ENCODE measurements at places on chromosomes 2 and 18.

DNA sequence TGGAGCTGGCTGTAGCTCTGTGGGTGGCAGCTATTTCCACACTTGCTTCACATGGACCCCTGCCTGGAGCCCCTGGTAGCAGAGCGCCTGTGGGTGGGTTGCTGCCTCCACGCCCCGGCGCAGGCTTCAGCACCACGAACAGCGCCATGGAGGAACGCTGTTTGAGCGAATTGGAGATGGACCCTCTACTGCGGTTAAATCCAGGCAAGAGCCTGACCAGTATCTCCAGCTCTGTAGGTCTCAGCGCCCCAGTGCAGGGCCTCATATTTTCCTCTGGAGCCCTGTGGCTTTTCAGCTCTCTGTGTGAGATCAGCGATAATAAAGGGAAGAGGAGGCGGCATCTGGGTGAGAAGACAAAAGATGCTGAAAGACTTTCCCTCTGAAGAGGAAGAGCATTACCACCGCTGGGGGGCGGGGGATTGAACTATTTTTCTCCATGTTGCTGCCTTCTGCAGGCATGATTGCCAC is 12.0 kb downstream of the ONECUT2 start:
- no peak for DNase-seq

DNA sequence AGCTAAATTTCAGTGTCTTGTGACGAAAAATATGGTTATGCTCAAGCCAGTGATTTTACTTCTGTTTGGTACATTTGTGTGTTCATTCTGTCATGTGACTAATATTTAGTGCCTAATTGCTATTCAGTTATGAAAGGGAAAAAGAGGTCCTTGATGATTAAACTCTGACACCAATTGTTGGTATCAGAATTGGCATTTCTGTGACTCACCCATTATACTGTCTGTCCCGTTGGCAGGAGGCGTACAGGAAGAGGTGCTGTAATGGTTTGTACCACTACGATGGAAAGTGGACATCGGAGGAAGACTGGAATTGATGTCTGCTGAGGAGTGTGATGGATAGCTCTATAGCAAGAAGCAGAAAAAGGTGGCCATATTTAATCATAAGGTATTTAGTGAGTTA is 310.4 kb upstream of the CCDC68 start:
- DNase-seq, result no peak

DNA sequence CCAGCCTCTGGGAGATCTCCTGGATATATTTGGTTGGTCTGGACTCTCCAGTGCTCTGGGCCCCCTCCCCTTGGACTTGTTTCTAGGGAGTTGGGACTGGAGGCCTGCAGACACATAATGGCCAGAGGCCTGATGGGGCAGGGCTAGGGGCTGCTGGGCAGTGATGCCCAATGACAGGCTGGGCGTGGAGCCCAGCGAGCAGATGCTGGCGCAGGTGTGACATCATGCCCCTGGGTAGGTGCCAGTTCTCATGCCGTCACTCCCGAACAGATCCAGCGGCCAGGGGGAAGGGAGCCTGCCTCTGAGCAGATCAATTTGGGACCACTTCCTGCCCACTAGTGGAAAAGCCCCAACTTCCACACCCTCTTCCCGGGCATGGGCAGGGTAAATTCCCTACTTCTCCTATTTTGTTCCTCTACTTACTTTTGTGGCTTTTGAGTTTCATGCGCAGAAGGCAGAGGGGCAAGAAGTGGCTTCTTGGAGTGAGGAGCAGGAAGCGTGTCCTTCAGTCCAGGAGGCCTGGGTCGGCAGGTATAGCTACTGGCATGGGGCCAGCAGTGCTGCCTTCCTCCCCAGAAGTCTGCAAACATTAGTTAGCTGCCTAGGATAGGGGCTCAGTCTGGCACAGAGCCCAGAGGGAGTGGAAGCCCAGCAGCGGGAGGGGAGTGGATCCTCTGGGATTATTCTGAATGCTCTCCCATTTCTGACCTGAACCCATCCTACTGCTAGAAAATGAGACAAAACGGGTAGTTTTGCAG is 6.1 kb downstream of the MPV17 start:
- no peak for DNase-seq

GRCh38 chr2:172817411-172817810 is 81.8 kb downstream of the RAPGEF4 start:
- DNase-seq, result no peak

GRCh38 chr2:204361738-204362137 is 183.5 kb upstream of the PARD3B start:
- DNase-seq, result no peak

GRCh38 chr2:48711343-48711742 is 44.2 kb downstream of the LHCGR start:
- DNase-seq, result no peak

- no peak for DNase-seq
These were observed 64.7 kb downstream of the DGKD start for GRCh38 chr2:233418761-233419546.

- no peak for DNase-seq
These were observed 216.7 kb downstream of the TMEM163 start for GRCh38 chr2:134502104-134502503.

- no peak for DNase-seq
These were observed 61.4 kb downstream of the RPL31 start for GRCh38 chr2:101063352-101064124.

DNA sequence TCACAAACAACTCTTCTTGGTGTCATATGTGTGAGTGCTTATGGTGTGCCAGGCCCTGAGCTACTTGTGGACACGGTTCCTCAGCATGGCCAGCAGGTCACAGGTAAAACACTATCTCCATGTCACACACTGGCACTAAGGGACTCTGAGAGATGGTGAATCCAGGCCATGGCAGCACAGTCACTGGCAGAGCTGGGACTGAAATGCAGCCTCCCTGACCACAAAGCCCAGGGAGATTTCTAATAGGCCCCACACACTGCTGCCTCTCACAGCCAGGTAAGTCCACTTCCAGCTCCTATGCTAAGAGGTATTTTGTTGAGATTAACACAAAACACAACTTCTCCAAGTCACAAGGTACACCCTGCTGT is 92.0 kb downstream of the ACTR2 start:
- no peak for DNase-seq
